ENCODE measurements at places on chromosomes 2 and 18. TPM values are rescaled to one million over a fixed set of nuclear protein-coding genes. Genes with fewer than 3 reads are reported as not detected.

Gene THSD7B
- total RNA-seq = 0.19 TPM

Gene ANKRD30BL
- not detected for total RNA-seq

Gene PLA2R1
- 4.1 TPM for total RNA-seq

Gene NETO1
- 1.9 TPM for total RNA-seq

- DNase-seq = no peak
These were observed 10.6 kb upstream of the CIB4 start for GRCh38 chr2:26651799-26652198.

DNA sequence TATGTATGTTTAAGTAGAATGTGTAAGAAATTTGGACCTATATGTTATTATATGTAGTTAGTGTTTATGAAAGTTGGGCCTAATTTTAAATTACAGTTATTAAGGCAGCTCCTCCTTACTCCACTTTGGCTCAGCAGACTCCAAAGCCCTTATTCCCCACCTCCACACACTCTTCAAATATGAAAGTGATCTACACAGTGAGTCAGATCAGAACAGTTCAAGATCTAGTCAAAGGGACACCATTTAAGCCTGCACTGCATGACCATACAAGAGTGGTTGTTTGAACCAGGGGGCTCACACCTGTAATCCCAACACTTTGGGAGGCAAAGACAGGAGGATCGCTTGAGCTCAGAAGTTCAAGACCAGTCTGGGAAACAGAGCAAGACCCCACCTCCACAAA lies 21.2 kb upstream of the PMAIP1 start:
- no peak for DNase-seq

DNA sequence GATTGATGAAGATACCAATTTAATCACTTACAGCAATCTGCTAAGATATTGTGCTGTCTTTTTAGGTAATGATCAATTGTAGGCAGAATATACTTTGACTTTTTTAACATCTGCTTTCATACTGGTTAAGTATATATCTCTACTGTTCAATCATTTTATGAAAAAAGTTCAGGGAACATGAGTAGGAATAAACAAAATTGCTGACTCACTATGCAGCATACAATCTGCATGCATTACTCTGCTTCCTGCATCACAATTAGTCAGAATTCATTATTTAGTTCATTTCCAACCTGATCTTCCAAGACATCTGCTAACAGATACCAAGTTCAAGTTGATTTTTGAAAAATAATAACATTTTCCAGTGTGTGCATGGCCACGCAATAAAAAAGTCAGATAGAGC lies 1430.4 kb upstream of the LRRTM1 start:
- no peak for DNase-seq

GRCh38 chr2:185215497-185215896 lies 523.1 kb upstream of the FSIP2 start:
- no peak for DNase-seq

GRCh38 chr18:63457977-63458376 lies 18.8 kb upstream of the SERPINB5 start:
- DNase-seq = no peak

DNA sequence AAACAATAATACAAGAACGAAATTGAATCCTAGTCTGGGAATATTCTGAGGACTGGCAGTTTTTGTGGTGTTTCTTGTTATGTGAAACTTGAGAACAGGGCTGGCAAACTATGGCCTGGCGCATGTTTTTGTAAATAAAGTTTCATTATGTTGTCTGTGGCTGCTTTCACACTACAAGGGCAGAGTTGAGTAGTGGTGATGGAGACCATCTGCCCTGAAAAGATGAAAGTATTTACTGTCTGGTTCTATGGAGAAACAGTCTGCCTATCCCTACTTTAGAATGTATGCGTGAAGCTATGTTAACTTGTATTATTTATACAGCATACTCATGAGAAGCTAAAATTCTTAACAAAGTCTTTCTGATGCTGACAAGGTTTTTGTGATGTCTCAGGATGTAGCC lies 351.9 kb downstream of the LRRTM1 start:
- DNase-seq = no peak

DNA sequence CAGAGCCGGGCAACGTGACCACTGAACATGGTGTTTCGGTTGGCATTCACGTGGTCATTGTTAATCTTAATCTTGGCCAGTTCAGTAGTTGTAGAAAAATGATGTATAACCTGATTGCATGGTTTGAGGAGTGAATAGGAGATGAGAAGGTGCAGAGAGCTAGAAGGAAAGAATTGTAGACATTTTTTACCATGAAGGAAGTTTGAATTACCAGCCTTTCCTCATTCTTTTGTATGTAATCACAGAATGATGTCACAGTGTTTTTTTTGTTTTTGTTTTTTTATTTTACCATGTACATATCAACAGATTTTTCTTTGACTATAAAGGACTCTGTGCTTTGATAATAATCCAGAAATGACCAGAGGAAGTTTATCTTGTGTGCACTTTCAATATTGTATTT lies 126.3 kb downstream of the LTBP1 start:
- DNase-seq = no peak

DNA sequence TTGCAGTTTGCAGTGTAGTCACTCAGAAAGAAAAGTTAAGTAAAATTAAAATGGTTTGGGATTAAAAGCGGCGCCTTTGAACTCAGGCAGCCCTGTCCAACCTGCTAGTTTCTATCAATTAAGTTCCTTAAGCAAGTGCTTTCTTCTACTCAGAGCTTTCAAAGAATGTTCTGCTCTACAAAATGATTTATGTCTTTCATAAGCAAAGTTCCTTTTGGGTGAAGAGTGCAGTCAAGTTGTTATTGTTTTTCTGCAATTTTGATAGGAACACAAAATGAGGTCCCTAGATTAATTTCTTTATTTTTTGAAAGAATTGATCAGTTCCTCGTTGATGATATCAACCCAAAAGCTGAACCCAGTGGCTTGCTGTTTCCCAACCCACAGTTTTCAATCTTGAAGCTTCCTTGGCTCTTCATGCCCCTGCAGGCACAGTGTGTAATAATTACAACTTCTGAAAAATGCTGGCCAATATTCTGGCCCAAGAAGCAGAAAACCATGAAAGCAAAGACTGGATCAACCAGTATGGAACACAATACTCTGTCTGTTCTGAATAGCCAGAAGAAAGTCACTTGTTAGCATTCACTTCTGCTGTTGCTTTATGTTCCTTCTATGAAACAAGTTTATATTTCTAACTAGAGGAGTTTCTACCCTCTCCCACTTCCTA lies 89.1 kb downstream of the TGIF1 start:
- no peak for DNase-seq

GRCh38 chr2:118613737-118614136 lies 233.7 kb downstream of the EN1 start:
- no peak for DNase-seq

DNA sequence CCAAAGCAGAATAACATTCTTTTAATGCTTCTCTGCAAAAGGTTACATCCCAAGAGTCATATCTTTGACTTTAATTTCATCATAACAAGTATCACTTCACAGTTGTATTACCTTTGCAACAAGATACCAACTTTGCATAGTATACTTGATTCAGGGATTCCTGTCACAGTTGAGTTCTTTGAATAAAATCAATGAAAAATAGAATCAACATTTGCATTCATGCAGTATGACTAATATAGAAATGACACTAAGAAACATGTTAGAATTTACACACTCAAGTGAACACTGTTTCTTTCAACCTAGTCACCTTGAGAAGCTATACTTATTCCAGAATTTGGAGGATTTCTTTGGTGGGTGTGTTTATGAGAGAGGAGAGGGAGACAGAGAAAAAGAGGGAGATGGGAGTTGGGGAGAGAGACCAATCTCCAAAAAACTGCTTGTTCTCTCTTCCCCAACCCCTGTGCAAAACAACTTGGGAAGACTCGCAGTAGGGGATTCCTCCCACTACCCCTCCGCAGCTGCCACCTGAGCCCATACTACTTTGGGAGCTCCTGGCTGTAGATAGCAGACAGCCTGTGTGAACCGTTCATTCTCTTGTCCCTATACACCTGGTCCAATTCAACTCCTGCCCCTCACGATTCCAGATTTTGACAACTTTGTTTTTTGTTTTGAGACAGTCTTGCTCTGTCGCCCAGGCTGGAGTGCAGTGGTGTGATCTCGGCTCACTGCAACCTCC lies 57.7 kb downstream of the PELI1 start:
- DNase-seq = no peak

- DNase-seq = peak; percentile 81
These were observed 6.0 kb upstream of the GPR45 start for GRCh38 chr2:105235388-105236059.

GRCh38 chr2:133658020-133658903 lies 90.0 kb upstream of the NCKAP5 start:
- no peak for DNase-seq

DNA sequence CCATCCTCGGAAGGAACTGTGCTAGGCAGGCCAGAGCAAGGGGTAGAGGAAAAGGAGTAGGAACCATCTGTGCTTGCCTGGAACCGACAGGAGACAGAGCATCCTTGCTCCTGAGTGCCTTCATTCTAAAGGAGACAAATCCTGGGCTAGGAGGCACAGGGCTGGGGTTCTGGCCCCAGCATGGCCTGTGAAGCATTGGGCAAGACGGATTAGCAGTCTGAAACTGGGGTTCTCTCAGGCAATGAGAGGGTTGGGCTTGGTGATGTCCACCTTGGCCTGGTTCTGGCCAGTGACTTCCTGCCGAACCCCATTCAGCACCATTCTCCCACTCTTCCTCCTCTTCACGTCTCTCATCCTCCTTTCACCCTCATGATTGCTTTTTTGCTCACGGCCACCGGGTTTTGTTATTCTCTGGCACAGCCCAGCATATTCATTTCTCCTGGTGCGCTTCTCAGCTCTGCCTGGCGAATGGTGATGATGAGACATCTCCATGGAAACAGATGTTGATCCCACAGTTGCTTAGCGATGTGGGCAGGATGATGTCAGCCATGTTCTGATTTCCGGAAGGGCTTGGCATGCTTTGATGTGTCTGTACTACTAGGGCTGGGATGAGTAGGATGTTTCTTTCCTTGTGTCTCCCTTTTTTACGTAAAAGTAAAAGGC lies 127.7 kb downstream of the CAPN13 start:
- no peak for DNase-seq

DNA sequence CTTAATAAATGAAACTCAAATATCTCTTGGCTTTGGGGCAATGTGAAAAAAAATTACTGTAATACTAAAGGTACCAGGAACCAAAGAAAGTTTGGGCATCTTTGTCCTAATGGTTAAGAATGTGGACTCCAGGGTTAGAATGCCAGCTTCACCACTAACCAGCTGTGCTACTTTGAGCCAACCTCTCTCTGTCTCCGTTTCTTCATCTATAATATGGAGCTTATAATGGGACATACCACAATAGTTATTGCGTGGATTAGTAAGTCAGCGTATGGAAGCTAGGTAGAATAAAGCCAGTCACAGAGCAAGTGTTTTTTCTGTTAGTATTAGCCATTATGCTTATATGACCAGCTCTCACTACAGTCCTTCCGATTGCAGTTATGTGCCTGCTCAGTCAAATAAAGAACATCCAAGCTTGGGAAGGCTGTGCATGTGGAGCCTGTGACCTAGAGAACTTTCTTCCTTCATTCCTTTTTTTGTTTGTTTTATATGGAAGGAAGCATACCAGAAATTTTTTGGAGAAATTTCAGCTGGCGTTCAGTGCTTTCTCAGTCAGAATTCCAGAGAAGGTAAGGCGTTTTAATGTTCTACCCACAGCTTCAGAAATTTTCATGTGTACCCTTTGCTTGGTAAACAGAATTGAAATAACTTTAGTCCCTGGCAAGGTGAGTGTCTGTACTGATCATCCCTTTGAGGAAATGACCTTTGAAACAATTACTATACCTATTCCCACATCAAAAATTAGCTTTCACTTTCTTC lies 114.0 kb upstream of the RND3 start:
- no peak for DNase-seq

DNA sequence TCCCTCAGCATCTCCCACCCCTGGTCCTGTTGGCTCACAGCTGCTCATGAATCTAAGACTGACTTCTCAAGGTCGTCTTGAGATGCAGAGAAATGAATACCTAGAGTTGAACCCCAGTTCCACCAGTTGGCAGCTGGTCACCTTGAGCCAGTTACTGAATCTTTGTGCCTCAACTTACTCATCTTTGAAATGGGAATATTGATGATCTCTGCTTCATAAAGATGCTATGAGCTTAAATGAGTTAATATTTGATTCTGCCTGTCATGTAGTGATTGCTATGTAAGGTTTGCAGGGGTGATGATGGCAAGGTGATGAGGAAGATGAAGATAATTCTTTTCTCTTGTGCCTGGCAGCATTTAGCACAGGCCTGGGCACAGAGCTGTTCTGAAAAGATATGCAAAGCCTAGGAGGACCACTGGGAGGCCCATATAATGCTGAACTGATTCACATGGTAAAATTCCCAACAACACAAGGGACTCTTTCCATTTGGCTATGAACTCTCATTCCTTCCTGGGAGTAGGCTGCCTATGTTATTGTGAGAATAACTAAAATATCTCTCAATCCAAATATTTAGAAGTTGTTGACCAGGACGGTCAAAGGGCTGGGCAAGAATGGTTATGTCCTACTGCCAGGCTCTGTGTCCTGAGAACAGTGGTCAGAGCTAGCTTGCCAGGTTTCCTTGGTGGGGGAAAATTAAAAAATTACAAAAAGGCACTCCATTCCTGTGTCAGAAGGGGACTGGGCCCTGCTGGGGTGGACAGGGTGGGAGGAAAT lies 70.9 kb downstream of the APOB start:
- DNase-seq = no peak

DNA sequence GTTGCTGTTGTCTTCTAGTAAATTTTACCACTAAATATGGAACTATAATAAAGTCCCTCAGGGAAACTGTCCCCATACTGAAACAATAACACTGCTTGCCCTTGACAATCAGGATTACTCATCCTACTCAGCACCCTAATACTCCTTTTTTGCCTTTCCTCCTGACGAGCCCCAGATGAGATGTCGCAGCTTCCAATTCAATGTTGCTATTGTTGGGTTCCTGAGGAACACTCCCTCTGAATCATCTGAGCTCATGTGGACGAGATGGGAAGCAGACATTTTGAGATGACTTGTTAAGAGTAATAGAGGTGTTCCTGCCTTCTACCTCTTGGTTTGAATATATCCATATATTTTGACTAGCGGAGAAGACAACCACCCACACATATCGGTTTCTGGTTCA lies 187.8 kb upstream of the FAM98A start:
- DNase-seq = no peak

GRCh38 chr2:79179036-79179435 lies 19.5 kb upstream of the REG3A start:
- DNase-seq = no peak

- DNase-seq = no peak
These were observed 46.6 kb upstream of the SERTAD2 start for GRCh38 chr2:64700133-64700809.

Measured in right cardiac atrium (tissue), 5 donors.